ENCODE measurements at places on chromosomes 12 and 14.

- no peak for DNase-seq
Measured at GRCh38 chr12:48184549-48184922, 1.1 kb downstream of the CCDC184 start.

DNA sequence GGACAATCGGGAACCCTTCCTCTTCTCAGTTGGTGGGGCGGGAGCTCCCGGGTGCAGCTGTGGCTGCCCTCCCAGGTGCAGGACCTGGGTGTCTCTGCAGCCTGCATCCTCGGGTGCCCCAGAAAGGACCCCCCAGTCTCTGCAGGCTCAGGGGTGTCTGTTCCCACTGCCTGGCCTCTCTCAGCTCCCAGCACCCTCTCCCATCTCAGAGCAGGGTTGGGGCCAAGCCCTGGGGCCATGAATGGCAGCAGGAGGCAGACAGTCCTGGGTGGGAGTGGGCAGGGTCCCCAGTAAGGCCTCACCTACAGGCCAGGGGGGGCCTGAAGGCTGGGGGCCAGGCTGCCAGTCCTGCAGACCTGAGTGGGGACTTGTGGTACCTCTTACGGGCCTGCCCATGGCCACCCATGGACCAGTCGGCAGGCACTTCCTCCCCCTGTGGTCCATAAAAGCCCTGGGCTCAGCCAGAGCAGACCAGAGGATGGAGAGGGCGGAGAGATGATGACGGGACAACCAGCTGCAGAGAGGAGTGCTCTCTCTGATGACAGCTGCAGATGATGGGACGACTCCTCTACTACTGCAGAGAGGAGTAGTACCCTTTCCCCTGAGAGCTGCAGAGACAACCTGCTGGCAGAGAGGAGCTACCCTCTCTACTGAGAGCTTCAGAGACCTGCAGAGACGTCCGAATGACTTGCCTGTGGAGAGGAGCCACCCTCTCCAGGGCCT lies 26.6 kb downstream of the TCHP start:
- DNase-seq, result no peak

- DNase-seq, result no peak
Measured at GRCh38 chr12:5546616-5547015, 114.7 kb downstream of the NTF3 start.

DNA sequence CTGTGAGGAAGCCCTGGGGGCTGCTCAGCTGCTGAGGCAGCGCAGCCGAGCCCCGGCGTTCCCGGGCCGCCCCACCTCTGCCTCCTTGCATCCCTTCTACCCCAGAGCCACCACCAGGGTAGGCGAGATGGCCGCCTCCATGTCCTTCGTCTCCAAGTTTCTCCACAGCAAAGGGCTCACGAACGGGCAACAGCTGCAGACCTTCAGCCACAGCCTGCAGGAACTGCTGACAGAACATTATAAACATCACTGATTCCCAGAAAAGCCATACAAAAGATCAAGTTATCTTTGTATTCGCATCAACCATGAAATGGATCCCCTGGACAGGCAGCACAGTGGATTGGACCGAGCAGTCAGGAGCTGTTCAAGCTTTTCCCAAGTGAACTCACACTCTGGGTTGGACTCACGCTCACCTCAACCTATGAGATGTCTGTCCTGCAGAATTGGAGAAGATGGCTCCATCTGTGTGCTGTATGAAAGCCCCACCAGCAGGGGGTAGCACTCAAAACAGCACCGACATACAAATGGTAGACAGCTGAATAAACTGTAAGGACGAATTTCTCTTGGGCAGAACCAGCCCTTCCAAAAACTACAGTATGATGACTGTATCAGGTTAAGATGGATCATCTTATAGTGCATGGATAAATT lies 19.4 kb upstream of the A2M start:
- no peak for DNase-seq

DNA sequence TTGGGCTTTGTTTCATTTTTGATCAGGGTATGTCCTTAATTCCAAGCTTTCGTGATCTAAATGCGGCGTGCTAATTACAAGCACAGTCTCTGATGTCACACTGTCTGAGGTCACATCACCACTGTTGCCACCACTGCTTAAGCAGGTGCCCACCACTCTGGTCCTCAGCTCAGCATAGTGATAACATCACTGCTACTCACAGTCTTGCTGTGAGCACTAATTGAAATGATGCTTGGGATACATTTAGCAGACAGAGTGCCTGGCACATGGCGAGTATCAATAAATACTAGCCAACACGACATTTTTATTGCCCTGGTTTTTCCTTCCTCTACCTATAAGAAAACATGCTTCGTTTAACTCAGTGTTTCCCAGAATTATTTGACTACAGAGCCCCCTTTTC lies 7.9 kb downstream of the RILPL2 start:
- no peak for DNase-seq
